ENCODE measurements at places on chromosomes 4 and X.

GRCh38 chrX:70755850-70756249 lies 152.7 kb downstream of the TEX11 start:
- no peak for DNase-seq

DNA sequence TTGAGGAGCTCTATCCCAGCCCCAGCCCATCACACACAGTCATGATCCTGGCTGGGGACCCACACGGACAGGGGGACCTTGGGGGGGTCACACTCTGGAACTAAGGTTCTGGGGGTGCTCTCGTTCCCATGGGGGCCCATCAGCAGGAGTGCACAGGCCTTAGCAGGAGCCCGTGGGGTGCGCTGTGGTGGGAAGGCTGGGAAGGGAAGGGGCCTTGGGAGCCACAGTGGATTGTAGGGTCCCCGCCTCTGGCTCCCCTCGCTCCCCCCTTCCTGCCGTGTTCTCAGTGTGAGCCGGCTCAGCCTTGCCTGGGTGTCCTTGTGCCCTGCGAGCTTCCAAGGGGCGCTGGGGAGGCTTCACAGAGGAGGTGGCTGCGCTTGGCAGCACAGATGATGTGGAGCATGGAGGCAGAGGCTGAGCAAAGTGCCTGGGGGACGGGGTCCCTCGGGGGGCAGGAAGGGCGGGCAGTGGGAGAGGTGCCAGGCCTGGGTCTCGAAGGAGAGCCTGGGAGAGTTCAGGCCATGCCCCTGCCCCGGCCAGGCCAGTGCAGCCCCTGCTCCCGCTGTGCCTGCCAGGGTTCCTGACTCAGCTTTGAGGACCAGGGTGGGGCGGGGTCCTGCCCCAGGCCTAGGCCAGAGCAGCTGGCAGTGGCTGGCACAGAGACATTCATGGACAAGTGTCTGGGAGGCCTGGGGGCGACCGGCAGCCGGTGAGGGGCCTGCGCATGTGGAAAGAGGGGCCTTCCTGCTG lies 5.5 kb upstream of the HGFAC start:
- DNase-seq = no peak

- DNase-seq = no peak
Measured at GRCh38 chr4:6410664-6411063, 61.8 kb downstream of the PPP2R2C start.

DNA sequence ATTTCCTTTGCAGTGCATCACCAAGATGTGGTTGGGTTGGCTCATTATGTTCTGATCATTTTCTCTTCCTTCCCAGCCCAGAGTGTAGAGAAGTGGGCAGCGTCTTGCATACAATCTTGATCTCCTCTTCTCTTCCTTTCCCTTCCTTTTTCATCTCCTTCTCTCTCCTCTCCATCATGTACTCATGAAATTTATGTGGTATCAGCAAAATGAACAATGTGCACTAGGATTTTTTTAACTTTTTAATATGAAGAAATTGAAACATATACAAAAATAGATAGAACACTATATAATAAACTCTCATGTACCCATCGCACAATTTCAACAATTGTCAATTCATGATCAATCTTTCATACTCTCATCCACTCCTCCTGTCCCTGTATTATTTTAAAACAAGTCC lies 593.5 kb downstream of the BCOR start:
- DNase-seq = no peak

DNA sequence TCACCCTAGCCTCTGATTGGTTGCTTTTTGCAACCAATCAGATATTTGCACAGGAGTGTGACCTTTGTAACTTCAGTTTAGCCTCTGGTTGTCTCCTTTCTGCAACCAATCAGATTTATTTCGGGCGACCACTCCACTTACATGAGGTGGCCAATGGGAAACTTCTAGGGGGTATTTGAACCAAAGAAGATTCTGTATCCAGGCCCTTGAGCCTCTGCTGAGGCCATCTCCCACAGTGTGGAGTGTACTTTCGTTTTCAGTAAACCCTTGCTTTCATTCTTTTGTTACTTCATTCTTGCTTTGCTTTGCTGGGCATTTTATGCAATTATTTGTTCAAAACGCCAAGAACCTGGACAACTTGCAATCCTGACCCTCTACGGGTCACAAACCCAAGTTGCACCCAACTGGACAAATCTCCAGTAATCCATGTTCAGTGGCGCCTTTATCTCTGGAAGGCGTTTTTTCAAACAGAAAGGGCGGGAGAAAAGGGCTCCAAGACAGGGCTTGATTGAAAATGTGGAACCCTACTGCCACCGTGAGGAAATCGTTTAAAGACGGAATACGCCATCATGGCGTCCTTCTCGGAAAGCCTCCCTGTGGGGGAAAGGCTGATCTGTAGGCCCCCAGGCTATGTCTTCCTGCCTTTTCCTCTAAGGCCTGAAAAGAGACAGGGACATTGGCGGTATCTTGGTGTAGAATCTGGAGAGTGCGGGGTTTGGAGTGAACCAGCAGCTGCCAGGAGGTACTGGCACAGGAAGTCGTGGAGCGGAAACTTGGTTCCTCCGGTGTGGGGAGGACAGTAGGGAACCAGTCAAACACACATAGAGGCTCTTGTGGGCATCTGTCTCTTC lies 184.6 kb downstream of the OR13H1 start:
- no peak for DNase-seq

DNA sequence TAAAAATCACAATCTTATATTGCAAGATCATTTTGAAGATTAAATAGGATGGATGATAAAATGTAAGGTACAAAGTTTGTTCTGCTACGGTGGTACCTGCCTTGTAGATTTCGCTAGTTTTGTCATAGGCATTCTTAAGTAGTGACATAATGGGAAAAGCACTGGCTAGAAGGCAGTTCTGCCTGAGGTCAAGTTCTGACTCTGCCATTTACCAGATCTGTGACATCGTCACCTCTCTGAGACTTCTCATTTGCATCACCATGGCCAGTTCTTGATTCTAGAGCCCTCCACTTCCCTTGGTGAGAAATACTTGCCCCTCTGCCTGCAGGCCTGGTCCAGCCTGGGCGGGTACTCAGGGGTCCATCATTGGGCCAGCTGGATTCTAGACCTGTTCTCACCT lies 85.2 kb downstream of the HS3ST1 start:
- DNase-seq = no peak

DNA sequence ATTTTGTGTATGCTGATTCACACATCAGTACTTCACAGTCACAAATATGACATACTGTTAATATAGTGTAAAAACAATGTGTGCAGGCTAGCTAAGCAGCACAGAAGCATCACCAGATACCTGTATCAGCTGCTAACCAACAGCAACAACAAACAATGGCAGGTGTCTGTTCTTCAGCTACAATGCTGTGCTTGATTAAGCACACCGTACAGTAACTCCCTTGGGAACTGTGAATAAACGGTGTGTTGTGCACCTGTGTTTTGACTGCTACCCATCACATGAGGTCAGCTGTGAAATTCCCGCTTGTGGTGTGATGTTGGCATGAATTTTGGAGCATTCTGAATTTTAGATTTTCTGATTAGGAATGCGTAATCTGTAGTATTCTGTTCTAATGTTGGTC lies 379.7 kb upstream of the FAT1 start:
- no peak for DNase-seq

DNA sequence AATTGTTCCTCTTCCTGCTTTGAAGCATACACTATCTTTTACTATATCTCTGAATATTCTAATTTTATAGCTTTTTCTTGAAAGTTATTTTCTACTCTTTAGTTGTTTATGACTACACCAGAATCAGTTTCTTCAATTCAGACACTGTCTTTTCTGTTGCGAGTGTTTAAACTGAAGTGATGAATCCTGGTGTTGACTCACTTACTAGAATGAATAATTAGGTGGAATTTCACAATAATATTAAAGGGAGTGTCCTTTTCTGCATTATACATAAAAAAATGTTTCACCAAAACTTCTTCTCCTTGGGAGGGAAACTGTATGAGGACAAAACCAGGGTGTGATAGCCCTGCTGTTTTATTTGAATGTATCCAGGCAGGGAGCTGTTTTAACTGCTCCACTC lies 1383.1 kb downstream of the C4orf33 start:
- no peak for DNase-seq

DNA sequence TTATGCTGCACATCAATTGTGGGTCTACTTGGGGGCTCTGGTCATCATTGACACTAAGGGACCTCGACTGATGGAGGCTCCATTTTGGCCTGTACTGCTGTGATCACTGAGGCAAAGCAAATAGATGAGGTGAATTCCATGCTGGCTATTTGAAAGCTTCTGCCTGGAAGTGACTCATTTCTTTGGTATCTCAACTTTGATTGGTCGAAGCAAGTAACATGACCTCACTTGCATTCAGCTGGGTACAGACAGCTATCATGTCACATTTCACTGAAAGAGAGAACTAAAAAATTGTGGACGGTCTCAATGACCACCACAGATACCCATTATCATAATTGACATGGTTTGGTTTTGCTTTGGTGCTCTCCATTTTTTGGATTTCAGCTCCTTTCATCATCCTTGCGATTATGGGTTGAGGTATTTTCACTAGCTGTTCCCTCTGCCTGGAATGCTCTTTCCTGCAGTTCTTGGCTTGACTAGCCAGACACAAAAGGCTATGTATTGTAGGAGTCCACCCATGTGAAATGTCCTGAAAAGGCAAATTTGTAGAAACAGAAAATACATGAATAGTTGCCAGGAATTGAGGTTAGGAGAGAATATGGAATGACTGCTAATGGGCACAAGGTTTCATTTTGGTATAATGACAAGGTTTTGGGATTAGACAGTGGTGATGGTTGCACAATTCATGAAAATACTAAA lies 369.2 kb upstream of the LCORL start:
- DNase-seq = no peak

DNA sequence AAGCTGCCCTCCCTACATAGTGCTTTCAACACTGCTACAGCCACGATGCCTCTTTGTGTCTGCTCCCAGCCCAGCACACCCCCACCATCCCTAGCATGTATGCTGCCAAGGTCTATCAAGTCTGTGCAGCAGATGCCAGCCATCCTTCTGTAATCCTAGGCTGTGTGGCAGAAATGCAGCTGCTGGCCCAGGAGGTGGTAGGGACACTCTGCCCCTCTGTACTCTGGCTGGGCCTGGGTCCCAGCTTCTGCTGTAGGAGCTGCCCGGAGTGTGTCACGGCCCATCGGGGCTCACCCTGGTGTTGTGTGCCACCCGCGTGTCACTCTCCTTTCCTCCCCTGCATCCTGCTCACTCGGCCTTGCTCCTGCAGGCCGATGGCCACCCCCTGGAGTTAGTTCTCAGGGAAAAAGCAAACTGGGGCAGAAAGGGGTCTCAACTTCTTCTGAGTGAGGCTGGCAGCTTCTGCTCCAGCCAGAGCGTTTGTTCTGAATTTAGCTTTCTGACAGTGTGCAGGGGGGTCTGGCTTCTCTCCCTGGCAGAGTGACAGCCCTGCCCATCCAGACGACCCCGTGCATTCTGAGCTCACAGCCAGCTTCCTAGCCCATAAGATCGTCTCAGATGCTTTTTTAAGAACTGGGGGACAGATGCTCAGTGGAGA lies 22.7 kb downstream of the PSAPL1 start:
- no peak for DNase-seq

DNA sequence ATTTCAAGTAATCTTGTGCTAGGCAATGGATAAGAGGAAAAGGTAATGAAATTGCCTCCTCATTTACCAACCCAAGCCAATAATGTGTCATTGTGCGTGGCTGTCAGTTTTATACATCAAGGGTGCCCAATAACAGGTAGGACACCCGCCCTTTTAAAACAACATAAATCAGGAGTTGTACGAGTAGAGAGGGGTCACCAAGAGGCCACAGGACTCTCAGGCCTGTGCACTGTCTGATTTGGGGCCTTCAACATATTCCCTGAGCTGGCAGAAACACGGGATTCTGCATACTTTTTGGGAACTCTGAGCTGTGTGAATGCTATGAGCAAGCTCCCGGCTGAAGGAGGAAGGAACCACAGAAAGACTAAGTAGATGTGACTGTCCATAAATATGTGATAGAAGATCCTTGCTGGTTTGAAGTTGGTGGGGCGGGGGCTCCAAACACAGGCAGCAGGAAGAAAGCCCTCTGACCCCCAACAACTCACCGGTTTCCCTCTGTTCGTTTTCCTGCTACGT lies 82.7 kb upstream of the MAML3 start:
- no peak for DNase-seq

- no peak for DNase-seq
Measured at GRCh38 chrX:116756958-116757357, 294.2 kb upstream of the CT83 start.

DNA sequence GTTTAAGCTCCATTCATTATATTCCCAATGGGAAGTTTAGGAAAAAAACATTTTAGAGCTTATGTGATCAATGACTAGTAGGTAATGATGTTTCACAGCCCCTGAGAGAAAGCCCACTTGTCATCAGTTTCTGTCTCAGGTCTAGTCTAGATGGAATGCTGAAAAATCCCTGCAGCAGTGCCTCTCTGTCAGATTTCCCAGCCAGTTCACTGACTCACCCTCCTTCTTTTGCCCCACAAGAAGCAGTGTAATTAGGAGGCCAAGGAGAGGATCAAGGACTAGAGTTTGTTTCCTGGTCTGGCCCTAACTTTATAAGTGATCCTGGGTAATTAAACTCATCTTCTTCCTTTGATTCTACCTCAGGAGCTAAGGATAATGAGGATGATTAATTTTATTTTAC lies 118.7 kb upstream of the ANXA3 start:
- no peak for DNase-seq

GRCh38 chrX:100698551-100698950 lies 33.4 kb downstream of the SYTL4 start:
- DNase-seq = no peak

- no peak for DNase-seq
Measured at GRCh38 chr4:119024102-119024501, 111.5 kb upstream of the MYOZ2 start.

DNA sequence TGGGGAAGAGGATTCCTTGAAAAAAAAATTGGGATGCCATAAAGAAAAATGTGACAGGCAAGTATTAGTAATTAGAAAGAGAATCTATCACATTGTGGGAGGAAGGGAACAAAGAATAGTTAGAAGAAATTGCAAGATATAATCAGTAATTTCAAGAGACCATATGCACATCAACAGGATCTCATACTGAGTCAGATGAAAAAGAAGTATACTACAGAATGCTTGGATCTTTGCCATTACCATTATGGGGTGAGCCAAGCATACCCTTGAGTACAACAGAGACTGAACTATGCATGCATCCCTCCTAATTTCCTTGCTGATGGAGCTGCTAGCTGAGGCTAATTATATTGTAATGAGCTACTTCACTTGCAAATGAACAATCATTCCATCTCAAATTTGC lies 287.6 kb downstream of the PAPSS1 start:
- DNase-seq = no peak

DNA sequence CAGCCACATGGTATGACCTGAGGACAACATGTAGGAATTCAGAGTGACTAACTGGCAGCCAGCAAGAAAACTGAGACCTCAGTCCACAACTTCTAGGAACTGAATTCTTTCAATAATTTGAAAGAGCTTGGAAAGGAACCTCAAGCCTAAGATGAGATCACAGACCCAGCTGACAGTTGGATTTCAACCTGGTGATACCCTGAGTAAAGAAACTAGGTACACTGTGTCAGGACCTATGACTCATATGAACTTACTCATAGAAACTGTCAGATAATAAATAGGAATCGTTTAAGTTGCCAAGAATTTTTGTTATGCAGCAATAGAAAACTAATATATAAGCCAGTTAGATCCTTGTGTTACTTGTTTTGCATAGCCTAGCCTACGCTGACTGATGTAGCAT lies 102.4 kb upstream of the DCAF12L1 start:
- no peak for DNase-seq

GRCh38 chr4:73343432-73343831 lies 60.7 kb upstream of the ALB start:
- DNase-seq = no peak

GRCh38 chr4:107645604-107646003 lies 74.4 kb downstream of the PAPSS1 start:
- no peak for DNase-seq
